ENCODE measurements at places on chromosomes 7 and 10. TPM values are rescaled to one million over a fixed set of nuclear protein-coding genes. Genes with fewer than 3 reads are reported as not detected.

The OR6V1 gene
- total RNA-seq: not detected

GRCh38 chr10:86411852-86412560, 45.4 kb upstream of the GRID1 start:
- peak overlapping the region; percentile 93 for H3K27ac ChIP-seq
- H3K36me3 ChIP-seq: peaks cover 8% of the 10 kb centered on the region
- H3K27me3 ChIP-seq: no peaks in the 10 kb centered on the region
- H3K4me3 ChIP-seq: peak overlapping the region; percentile 54
- no peak for DNase-seq

GRCh38 chr7:102189756-102190155, 96.9 kb upstream of the SH2B2 start:
- no peak overlapping the region for H3K4me3 ChIP-seq
- H3K27me3 ChIP-seq: no peaks in the 10 kb centered on the region
- no peak overlapping the region for H3K27ac ChIP-seq
- H3K36me3 ChIP-seq: peaks cover 7% of the 10 kb centered on the region
- no peak for DNase-seq

The MBL2 gene
- not detected for total RNA-seq

- no peaks in the 10 kb centered on the region for H3K36me3 ChIP-seq
- DNase-seq: no peak
- no peak overlapping the region for H3K27ac ChIP-seq
- no peak overlapping the region for H3K4me3 ChIP-seq
- no peaks in the 10 kb centered on the region for H3K4me1 ChIP-seq
- H3K27me3 ChIP-seq: peaks cover 9% of the 10 kb centered on the region
These were observed 110.9 kb downstream of the DYNC1I1 start for GRCh38 chr7:95883217-95883616.

All from activated CD4-positive, alpha-beta T cell treated with anti-CD3 and anti-CD28 coated beads for 36 hours (primary cell).